ENCODE measurements at places on chromosomes 12 and 14.

GRCh38 chr14:37197421-37198272 is at the start of gene MIPOL1:
TSS of gene MIPOL1 (plus strand) at chr14:37197937. CDS start at chr14:37247889, 49,952 bp downstream.
- peak; percentile 98 for ATAC-seq

DNA sequence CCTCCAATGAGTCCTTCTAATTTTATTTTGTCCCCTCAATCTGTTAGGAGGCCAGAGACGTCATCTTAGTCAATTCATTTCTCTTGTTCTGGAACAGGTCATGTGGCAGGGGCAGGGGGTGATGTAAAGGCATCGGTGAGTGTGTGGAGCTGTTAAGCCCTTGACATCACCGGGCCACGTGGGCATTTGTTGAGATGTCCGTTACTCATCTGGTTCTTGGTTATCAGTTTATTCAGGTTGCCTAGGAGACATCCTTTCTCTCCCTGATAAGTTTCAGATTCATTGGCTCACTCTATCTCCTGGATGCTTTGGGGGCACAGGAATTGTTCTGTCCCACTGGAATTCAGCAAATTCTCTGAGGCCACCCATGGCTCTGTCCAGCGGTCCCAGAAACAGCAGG is 33.6 kb upstream of the SEL1L start:
- ATAC-seq, result no peak

DNA sequence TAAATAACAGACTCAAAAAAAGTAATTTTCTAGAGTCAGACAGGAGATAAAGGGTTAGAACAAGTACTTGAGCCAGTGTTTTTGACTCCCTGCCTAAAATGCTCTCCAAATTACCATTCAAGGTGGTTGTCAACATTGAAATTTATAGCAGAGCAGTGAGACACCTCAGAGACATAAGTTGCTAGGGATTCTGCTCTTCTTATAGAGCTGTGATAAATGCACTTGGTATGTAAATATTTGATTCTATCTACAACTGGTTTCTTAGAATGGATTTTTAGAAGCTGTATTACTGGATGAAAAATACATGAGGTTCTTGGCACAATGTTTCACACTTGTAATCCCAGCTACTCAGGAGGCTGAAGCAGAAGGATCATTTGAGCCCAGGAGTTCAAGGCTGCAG is 83.9 kb upstream of the OSBPL8 start:
- ATAC-seq, result no peak

GRCh38 chr12:86663173-86663572 is 407.0 kb upstream of the MGAT4C start:
- ATAC-seq, result no peak

GRCh38 chr12:122362755-122363154 is 59.7 kb downstream of the CLIP1 start:
- no peak for ATAC-seq

- ATAC-seq, result no peak
Measured at GRCh38 chr14:102941419-102942011, 19.1 kb downstream of the AMN start.

- no peak for ATAC-seq
Measured at GRCh38 chr12:131536337-131536736, 174.6 kb upstream of the SFSWAP start.

DNA sequence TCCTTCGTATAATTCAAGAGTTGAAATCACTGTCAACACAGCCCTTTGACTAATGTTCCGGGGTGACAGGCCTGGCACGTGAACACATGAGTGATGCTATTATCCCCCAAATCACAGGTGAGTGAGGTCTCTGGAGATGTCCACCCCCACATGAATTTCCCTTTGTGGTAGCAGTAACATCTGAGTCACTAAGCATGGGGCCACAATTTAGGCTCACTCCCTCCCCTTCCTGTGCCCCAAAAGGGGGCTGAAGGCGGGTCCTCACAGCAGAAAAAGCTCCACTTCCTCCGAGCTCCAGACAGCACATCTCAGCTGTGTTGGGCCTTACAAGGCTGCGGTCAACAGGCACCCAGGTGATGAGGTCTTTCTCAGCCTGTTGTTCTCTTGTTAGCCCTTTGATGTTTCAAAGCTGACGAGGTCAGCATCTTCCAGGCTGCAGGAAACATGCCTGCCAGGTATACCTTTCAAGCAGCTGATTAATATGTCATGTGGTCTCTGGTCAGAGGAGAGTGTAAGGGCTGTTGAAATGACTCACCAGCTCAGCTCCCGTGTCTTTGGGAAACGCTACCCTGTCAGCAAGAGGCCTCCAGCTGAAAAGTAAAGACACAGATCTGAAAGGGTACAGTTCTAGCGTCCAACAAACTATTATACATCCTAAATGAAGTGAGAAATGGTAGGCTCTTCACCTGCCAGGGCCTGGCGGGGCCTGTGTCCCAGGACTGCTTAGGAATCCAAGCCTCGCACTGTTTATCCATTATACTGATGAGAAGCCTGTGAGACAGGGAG is 107.3 kb downstream of the ZFP36L1 start:
- peak; percentile 78 for ATAC-seq

- ATAC-seq, result no peak
Measured at GRCh38 chr12:3728686-3729085, 24.2 kb downstream of the CRACR2A start.

GRCh38 chr14:63857466-63858030 is 4.7 kb downstream of the SYNE2 start:
- peak; percentile 41 for ATAC-seq

GRCh38 chr12:62774794-62775193 is 160.2 kb downstream of the PPM1H start:
- no peak for ATAC-seq

GRCh38 chr12:69466867-69467266 is 3.3 kb upstream of the FRS2 start:
- ATAC-seq, result no peak

DNA sequence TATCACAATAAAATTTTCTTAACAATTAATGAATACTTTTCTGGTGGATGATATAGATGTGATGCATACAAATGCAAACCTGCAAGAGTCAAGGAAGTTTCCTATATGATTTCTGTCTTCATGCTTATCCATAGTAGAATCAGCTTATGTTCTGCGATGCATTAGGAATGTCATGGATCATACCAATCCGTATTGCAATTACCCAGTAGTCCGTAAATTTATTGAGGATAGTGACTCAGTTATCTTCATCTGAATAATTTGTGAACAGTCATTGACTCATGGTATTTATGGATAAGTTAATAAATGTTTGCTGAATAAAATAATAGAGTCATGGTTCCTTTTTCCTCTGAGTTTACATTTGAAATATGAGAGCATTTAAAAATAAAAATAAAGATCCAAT is 483.4 kb downstream of the LRFN5 start:
- ATAC-seq, result no peak

- no peak for ATAC-seq
Measured at GRCh38 chr14:55127460-55127951, 1.5 kb upstream of the LGALS3 start.

- ATAC-seq, result no peak
Measured at GRCh38 chr12:98769068-98769467, 124.0 kb downstream of the APAF1 start.

GRCh38 chr12:130154276-130155070 is 7.8 kb upstream of the FZD10 start:
- no peak for ATAC-seq

- ATAC-seq, result no peak
Measured at GRCh38 chr12:6328945-6329702, 12.8 kb downstream of the TNFRSF1A start.

- ATAC-seq, result no peak
Measured at GRCh38 chr12:101110866-101111265, 99.2 kb downstream of the SLC5A8 start.

Measured in esophagus mucosa (tissue), 1 donor.